Activated naive CD4-positive, alpha-beta T cell treated with anti-CD3 and anti-CD28 coated beads, Interleukin-2, amount 50 U/mL, for 72 hours (primary cell): ENCODE measurements at places on chromosomes 3 and 15. TPM values are rescaled to one million over a fixed set of nuclear protein-coding genes. Genes with fewer than 3 reads are reported as not detected.

GRCh38 chr3:35187908-35188307, 451.4 kb upstream of the ARPP21 start:
- no peak for DNase-seq

DNA sequence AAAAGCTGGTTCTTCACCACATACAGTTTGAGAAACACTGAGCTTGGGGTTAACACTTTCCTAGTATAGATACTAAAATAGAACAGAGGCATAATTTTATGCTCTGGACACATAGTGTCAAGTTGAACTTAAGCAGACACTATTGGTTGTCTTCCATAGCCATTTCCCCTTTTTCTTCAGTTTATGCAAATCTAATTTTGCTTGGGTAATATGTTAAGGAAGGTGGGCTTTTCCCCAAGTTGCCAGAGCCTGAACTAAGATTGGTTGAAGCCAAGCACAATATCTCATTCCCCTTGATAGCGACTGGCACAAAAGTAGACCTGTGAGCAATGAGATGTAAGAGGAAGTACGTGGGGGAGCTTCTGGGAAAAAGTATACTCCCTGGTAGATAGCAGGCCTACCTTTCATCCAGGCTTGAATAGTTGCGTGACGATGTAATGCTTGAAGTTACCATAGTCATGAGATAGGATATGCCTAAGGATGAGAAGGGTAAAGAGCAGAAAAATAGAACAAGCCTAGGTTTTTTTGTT, 4.5 kb upstream of the POPDC2 start:
- no peak for DNase-seq

- DNase-seq, result no peak
Observed at GRCh38 chr3:71987828-71988227, 202.9 kb upstream of the PROK2 start.

MCF2L2 gene
- 2.5 TPM for total RNA-seq

- no peak for DNase-seq
Observed at GRCh38 chr3:194054016-194054415, 81.9 kb upstream of the HES1 start.

FOXL2 gene
- not detected for total RNA-seq

CELF6 gene
- 0.37 TPM for total RNA-seq

CHRNA3 gene
- not detected for total RNA-seq

IQCF5 gene
- total RNA-seq, result not detected

DNA sequence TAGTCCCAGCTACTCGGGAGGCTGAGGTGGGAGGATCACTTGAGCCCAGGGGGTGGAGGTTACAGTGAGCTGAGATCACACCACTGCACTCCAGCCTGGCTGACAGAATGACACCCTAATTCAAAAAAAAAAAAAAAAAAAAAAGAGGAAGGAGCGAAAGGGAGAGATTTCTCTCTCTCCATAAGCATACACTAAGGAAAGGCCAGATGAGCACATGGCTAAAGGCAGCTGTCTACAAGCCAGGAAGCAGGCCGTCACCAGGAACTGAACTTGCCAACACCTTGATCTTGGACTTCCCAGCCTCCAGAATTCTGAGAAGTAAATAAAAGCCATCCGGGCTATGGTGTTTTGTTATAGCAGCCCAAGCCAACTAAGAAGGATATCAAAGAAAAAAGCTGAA, 7.5 kb downstream of the SRGAP3 start:
- DNase-seq, result no peak

- no peak for DNase-seq
Observed at GRCh38 chr3:62621925-62622324, 248.6 kb upstream of the FEZF2 start.
